ENCODE measurements at places on chromosomes 5 and 9.

DNA sequence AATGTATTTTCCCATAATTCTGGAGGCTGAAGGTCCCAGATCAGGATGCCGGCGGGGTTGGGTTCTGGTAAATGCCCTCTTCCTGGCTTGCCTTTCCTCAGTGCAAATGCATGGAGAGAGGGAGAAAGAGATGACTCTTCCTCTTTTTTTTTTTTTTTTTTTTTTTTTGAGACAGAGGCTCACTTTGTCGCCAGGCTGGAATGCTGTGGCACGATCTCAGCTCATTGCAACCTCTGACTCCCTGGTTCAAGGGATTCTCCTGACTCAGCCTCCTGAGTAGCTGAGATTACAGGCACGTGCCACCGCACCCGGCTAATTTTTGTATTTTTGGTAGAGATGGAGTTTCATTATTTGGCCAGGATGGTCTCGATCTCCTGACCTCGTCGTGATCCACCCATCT is 300.0 kb upstream of the TAS2R1 start:
- peak; percentile 36 for DNase-seq

- DNase-seq = peak; percentile 60
Observed at GRCh38 chr5:149961957-149962409, 1.4 kb downstream of the SLC26A2 start.

DNA sequence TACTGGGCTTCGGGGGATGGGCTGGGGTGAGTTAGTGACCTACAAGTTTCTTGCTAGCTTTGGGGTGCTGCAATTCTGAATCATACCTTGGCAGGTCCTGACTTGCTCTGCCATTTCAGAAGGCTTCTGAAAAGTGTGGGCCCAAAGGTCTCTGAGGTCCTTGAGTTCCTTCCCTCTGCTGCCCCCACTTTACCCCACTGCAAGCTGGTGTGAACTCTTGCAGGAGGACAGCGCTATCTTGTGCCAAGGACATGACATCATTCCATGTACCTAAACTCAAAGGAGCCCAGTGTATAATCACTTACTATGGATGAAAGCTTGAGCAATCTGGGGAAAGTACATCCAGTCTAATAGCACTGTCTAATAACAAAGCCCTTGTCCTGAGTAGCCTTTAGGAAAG is 157.4 kb downstream of the RMI1 start:
- peak; percentile 88 for DNase-seq

- DNase-seq = no peak
Observed at GRCh38 chr9:71955300-71955915, 44.0 kb downstream of the C9orf85 start.

GRCh38 chr5:72815580-72816283 is 729 bp upstream of the TNPO1 start:
- no peak for DNase-seq

GRCh38 chr5:103721183-103721582 is 158.6 kb upstream of the NUDT12 start:
- DNase-seq = no peak

DNA sequence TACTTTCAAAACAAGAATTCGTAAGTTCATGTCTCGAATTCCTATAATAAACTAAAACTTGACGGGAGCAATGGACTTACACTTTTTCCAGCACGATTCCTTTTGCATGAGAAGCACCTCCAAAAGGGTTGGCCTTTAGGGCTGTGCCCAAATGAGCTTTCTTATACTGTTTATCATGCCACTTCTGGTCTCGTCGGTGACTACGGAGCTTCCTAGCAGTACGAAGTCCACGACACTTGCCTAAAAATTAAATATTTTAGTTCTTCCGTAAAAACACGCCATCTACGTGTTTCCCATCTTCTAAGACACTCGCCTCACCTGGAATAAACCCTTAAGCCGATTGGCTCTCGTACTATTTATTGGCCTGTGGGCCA is 554 bp downstream of the RPS23 start:
- DNase-seq = peak; percentile 11

- DNase-seq = no peak
Observed at GRCh38 chr9:137127301-137128157, 11.4 kb upstream of the GRIN1 start.

DNA sequence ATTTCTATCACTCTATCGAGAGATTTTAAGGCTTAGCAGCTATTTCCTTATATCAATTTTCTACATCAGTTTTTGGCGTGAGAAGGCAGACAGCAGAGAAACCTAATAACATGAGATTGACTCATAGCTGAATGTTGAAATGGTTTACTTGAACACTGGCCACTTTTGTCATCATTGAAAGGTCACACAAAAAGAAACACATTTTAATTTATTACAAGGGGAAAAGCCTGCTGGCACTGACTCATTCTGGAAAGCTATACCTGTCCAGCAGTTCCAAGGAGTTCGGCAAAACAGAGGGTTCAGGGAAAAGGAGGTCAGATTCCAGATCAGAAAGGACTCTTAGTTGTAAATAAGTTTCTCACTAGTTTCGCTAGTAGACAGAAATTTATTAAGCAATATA is 566.4 kb downstream of the DNAH5 start:
- DNase-seq = peak; percentile 2

DNA sequence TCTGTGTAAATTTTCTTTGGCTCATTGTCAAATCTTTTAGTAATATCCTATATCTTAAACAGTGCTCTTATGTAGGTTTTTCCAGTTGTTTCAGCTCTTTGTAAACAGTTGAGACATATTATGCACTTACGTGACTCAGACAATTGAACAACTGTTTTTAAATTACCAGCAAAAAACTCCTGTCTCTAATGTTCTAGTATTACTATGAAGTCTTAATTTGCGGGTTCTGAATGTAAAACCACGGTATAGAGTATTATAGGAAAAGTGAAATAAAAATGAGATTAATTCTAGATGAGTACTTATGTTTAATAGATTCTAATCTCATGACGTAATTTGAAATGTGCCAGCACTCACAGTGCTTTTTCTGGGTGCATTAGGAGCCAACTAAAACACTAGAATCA is 136.0 kb downstream of the GDNF start:
- peak; percentile 55 for DNase-seq

GRCh38 chr5:96254980-96255691 is 177.9 kb downstream of the PCSK1 start:
- DNase-seq = peak; percentile 59

- DNase-seq = no peak
Observed at GRCh38 chr9:114429488-114429887, 41.7 kb upstream of the AKNA start.

GRCh38 chr5:77892061-77893010 is 116.2 kb upstream of the TBCA start:
- no peak for DNase-seq

DNA sequence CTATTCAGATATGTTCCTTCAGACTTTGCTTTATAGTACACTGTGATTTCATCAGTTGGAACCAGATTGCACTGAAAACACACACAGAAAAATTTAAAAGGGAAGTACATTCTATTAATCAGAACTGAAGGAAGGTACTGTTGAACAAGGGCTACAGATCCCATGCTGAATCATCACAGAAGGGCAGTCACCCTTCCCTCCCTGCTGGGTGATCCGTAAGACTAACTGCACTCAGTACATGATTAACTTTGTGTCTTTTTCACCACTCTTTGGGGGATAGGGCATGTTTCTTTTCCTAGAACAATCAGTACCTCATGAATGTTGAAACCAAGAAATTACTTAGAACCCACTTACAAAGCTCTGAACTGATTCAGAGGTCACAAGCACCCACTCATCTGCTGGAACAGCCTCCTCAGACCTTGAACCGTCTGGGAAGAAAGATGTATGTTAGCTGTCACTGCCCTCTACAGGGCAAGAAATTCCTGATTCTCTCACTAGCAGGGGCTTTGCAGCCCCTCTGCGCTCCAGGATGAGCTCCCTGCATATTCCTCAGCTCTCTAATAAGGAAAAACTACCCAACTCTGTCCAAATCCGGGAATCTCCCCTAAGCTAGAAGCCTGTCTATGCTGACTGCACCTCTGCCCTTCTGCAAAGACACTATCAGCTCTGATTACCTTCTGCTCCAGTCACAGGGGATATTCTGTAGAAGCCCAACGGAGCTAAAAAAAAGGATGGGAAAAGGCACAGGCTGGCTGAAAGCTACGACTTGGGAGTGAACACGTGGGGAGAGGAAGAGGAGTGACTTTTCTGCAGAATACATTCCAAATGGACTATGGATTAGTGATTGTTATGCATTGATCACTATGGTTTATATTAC is 51.0 kb downstream of the IARS1 start:
- peak; percentile 10 for DNase-seq

- DNase-seq = no peak
Observed at GRCh38 chr9:121652021-121652837, 795 bp downstream of the DAB2IP start.

DNA sequence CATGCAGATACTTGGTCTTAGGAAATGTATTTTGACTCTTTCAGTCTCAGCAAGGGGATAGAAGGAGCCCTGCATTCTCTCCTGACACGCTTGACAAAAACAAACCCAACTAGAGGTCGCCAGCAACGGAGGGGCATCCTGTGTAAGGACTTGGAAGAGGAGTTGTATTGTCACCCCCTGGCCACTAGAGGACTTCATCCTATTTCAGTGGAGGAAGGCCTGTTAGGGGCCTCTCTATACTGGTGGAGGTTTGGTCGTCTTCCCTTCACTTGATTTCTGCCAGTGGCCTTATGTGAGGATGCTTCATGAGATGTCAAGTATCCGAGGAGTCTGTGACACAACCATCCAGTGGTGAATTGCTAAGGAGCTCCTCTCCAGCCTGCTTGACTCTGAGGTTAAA is 122.8 kb upstream of the STC2 start:
- peak; percentile 23 for DNase-seq

GRCh38 chr9:130542457-130543228 is 36.7 kb upstream of the FUBP3 start:
- DNase-seq = peak; percentile 23

- DNase-seq = no peak
Observed at GRCh38 chr5:158170534-158170933, 311.6 kb upstream of the CLINT1 start.

- peak; percentile 49 for DNase-seq
Observed at GRCh38 chr9:91963711-91964240, 13.7 kb upstream of the ROR2 start.

DNA sequence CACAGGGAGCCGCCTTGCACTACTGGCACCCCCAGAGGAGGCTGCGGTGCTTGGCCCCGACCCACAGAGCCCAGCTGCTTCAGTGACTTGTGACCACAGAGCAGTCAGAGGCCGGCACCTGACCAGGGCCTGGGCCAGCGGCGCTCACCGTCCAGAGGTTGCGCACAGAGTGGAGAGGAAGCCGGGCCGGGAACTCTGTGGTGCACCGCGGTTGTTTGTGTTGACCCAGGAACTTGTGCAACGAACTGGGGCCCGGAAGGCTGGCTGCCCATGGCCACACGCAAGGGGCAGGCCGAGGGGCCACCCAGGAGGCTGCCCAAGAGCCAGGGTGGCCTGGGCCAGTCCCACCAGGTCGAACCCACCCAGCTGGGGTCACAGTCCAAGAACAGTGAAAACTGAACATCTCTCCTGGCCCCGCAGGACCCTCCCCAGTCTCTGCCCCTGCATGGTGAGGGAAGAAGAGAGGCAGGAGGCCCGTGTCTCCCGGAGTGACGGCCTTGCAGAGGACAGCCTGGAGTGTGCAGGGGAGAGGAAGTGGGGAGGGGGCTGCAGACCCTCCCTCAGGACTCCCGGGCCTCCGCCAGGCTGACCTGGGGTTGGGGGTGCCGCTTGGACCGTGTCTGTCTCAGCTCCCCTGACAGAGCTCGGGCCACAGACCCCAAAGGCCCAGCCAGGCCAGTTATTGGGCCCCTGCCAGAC is 42.8 kb upstream of the EGFL7 start:
- DNase-seq = no peak

DNA sequence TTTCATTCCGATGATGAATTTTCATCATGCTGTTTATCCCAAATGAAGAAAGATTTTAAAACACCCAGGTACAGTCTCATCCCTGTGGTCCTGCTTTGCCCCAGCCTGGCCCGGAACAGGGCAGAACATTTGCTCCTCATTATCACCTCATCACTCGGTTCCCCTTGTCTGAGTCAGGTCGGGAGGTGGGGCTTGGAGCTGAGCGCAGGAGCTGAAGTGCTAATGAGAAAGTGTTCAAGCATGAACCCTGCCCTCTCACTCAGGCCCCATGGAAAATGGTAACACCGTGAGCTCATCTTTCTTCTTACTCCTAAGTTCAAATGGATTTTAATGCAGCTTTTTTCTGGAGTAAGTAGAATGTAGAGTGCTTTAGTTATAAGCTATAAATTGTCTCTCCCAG is 466.2 kb downstream of the KDM4C start:
- peak; percentile 50 for DNase-seq

- DNase-seq = no peak
Observed at GRCh38 chr9:94693485-94694204, 32.9 kb upstream of the AOPEP start.

- no peak for DNase-seq
Observed at GRCh38 chr9:503326-503725, 288.7 kb downstream of the DOCK8 start.

DNA sequence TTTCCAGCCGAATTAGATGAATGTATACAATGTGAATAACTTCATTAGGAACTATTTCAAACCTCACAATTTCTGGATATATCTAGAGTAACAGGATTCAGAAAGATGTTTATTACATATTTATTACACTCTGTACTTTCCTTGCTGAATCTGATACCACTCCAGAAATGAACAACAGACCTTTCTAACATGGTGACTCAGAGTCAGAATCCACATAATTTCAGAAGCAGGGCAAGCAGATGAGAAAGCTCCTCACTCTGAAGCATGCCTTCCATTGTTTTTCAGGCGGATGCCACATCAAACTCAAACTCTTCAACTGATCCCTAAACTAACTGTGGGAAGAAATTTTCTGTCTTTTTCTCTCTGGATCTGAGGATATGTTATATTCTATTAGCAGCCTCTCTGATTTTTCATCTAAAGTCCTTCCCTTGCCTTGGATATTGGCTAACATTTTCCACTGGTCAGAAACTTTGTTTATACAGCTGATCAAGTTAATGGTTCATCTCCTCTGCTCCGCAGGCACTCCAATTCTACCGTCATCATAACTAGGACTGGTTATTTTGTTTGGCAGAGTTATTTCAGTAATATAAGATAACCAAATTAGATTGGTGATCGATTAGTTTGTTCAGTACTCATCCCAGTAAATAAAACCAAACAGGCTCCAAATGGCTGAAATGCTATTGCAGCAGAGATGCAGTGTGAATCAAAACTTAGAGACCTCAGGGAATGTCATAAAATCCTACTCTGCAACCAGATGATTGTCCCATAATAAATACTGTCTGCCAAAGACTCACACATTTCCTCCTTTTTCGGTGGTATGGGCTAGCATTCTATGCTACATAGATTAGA is 556.0 kb downstream of the EBF1 start:
- no peak for DNase-seq

- DNase-seq = peak; percentile 9
Observed at GRCh38 chr9:137878146-137878941, 762 bp downstream of the CACNA1B start.

- DNase-seq = no peak
Observed at GRCh38 chr9:76405340-76405739, 11.1 kb upstream of the RFK start.

- DNase-seq = peak; percentile 64
Observed at GRCh38 chr9:98318834-98319478, 63.5 kb upstream of the TBC1D2 start.

Data from epithelial cell of esophagus (primary cell).